Jurkat, Clone E6-1 (cell line): ENCODE measurements at places on chromosomes 5 and 9.

DNA sequence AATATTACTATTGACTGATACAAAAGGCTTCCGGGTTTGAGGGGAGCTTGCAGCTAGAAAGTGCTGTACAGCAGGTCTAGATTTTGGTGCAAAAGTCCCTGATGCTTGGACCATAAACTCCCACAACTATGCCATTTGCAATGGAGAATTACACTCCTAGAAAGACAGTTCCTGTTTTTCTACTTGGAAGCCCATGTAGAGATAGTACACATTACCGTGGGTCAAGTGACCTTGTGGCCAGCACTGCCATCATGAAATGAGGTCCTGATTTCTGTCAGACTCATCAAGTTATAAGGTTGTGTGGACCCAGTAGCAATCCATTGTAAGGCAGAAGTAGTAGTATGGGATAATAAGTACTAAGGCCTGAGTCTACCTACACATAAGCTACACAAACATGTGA, 42.8 kb upstream of the TNFSF8 start:
- no peak for DNase-seq

GRCh38 chr5:55551358-55551757, 16.6 kb upstream of the PLPP1 start:
- peak; percentile 97 for DNase-seq

DNA sequence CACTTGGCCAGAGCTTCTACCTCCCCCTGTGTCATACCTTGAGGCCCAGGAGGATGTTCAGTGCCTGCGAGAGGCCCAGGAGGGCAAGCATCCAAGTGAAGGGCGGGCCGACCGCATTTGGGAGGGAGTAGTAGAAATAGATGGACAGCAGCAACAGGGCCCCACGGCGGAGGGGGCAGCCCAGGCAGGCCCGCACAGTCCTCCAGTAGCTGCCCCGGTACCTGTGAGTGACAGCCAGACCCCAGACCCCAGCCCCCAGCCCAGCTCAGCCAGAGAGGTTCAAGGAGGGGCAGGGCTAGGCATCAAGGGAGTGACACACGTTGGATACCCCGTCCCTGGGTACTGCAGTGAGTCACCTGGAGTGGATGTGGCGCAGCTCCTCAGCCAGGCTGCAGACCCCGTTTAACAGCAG, 1.4 kb downstream of the STING1 start:
- no peak for DNase-seq

- no peak for DNase-seq
These were observed 87.4 kb downstream of the NRG2 start for GRCh38 chr5:139955616-139956273.

DNA sequence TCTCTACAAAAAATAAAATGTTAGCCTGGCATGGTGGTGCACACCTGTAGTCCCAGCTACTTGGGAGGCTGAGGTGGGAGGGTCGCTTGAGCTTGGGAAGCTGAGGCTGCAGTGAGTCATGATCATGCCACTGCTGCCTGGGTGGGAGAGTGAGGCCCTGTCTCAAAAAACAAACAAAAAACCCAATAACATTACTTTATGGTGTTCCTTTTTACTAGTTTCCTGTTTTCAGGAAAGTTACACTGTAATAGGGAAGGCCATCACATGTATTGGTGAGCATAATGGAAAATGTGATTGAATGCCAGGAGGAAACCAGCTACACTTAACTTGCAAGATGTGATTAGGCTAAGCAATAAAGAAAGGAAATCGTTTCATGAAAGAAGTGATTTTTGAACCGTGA, 42.7 kb downstream of the SV2C start:
- DNase-seq, result no peak

DNA sequence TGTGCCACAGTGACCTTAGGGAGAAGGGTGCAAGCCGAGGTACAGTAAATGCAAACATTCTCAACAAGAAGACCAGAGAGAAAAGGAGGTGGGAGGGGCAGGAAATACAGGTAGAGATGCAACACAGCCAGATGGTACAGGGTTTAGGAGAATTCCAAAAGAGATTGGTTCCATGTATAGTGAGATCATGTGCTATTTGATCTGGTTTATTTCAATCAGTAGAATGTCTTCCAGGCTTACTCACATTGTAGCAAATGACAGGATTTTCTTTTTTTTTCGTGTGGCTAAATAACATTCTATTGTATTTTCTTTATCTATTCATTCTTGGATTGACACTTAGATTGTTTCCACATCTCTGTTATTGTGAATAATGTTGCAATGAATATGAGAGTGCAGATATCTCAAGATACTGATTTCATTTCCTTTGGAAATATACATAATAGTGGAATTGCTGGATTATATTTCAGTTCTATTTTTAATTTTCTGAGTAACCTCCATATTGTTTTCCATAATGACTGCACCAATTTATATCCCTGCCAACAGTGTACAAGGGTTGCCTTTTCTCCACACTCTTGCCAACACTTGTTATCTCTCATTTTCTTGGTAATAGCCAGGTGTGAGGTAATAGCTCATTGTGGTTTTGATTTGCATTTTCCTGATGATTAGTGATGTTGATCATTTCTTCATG, 107.8 kb upstream of the GAS1 start:
- no peak for DNase-seq

GRCh38 chr5:57552033-57552432, 69.4 kb upstream of the ACTBL2 start:
- DNase-seq, result no peak

GRCh38 chr5:61332851-61333320, 828 bp downstream of the ZSWIM6 start:
- DNase-seq, result no peak

- DNase-seq, result no peak
These were observed 387.1 kb upstream of the PAPPA start for GRCh38 chr9:115766370-115766955.

GRCh38 chr5:131758520-131758900, 38.3 kb downstream of the FNIP1 start:
- no peak for DNase-seq

DNA sequence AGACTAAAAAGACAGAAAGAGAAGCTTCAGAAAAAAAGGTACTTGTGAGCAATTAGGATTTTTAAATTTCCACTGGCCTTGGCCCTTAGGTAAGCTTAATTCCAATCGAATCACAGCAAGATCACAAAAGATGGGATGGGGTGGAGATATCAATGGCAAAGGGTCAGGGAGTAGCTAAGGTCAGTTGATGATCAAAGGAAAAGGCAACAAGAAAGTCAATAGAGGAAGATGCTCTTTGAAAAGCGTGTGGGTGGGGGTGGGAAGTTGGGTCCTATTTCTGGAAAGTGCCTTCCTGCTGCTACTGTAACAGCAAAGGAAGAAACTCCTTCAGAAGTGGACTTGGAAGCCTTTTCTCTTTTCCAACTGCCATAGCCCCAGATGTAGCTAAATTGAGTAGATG, 7.3 kb downstream of the C1QTNF3 start:
- DNase-seq, result no peak

GRCh38 chr5:148933903-148934432, 107.6 kb downstream of the ADRB2 start:
- DNase-seq, result no peak

DNA sequence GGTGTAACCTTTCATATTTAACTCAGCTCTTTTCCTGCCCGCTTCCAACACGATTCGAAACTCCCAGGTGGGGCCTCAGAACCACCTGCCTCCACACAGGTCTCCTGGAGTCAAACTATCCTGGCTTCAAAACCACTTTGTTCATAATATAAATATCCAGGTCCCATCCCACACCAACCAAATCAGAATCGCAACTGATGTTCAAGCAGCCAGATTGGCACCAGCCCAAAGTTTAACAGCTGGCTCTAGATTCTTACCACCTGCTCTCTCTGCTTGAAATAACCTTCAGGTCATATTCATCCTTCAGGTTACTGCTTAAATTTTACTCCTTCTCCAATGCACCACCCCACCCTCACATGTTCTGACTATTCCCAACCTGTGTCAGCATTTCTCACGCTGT, 231.4 kb upstream of the TRPM3 start:
- no peak for DNase-seq

DNA sequence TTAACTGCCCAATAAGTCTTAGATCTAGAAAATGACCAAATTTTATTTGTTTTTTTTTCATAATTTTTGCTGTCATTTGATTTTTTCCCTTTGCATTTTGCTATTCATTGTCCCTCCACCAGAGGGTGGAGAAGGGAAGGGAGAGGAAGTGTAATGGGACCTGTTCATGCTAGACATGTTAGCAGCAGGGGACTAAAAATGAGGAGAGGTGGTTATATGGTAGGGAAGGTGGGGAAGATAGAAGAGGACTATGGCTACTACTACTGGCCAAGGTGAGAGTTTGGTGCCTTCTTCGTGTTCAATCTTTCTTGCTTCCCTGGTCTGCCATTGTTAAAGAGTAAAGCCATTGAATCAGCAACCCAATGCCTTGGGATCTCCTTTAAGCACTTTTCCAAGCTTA, 6.4 kb downstream of the GRIA1 start:
- peak; percentile 28 for DNase-seq

GRCh38 chr9:19700699-19701098, 88.1 kb downstream of the SLC24A2 start:
- no peak for DNase-seq

DNA sequence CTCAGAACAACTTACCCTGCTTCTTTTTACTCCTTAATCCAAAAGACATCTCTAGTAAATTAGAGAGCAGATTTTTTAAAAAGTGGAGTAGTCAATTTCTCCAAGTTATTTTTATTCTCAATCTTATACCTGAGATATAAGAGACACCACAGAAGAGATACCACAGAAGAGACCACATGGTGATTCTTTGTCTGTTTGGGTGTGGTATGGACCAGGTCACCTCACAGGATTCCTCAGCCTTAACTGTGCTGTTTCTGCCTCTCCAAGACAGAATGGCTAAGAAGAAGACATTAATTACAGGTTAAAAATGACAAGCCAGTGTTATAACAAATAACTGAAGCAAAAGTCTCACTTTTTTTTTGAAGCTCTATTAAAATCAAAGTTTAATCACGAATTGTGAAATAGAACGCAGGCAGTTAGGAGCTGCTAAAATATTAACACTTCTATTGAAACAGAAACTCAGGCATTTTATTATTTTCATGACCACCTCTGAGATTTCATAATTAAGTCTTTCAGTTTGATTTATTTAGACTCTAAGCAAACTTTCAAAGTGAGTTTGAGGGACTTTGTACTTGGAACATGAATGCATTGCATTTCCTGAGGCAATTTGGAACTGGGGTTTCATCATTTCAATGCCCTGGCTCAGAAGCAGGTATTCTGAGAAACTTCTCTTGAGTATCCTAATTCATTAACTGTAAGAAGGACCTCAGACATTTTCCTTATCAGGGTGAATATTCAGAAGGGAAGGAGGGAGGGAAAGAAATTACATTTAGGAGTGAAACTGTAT, 280.7 kb downstream of the KCTD16 start:
- DNase-seq, result no peak

- peak; percentile 28 for DNase-seq
These were observed 92.3 kb downstream of the LMX1B start for GRCh38 chr9:126705767-126706697.
